ENCODE measurements at places on chromosomes 2 and 18.

DNA sequence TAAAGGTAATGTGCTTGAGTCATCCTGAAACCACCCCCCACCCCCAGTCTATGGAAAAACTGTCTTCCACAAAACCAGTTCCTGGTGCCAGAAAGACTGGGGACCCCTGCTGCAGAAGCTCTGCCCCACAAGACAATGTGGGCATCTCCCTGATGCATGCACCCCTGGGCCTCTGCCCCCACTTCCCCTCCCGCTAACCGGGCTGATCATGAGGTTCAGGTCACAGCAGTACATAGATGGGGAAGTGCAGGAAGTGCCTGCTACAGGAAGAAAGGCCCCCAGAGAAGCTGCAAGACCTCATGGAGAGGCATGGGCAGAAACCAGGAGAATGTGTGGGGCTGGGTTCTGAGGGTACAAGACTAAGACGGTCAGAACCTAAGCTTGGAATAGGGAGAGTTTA, 243.4 kb upstream of the ID2 start:
- no peak for DNase-seq

- no peak for DNase-seq
These were observed 267.8 kb upstream of the NCKAP5 start for GRCh38 chr2:133835821-133836619.

- no peak for DNase-seq
These were observed 1.8 kb downstream of the CHRNA1 start for GRCh38 chr2:174762464-174762863.

- no peak for DNase-seq
These were observed 3.7 kb downstream of the CCL20 start for GRCh38 chr2:227817336-227817735.

DNA sequence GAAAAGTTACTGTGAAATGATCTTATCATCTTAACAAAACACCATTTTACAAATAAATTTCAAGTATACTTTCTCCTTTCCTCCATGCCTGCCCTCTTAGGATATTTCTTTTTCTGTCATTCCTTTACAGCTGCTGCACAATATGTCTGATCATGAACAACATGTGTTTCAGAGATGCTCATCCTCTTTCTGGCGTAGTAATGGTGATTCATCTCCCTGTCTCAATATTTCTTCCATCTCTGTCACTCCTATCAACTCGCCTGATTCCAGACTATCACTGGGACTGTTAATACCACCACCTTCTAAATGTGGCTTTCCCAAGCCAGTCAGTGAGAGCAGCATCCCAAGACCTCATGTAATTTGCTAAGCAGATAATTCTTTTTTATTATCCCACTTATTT, 290.5 kb downstream of the GULP1 start:
- DNase-seq: no peak

DNA sequence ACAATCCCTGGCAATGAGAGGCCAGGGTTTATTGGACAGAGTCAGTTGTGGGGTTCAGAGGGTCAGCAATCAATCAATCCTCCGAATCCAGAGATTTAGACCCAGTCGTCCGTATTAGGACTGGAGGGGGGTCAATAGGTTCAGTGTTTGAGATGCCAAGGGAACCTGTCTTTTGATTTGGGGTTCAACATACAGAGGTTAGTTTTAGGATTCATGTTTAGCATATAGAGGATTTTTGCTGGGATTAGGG, 292 bp downstream of the GMPPA start:
- DNase-seq: no peak

DNA sequence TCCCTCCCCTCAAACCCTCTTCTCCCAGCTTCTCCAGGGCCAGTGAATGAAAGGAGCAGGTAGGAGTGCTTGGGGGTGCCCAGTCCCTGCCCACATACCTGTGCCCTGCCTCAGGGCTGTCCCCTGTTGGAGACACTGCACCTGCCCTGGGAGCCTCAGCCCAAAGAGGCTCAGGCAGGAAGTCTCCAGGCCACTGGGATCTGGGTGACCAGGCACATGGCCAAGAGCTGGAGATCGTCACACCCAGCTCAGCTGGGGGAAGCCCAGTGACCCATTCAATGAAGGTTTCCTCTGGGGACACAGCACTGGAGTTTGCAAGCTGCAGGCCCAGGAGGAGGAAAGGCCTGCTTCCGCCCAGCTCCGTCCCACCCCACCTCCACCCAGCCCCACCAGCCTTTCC, 156.4 kb downstream of the ZFP36L2 start:
- no peak for DNase-seq

- no peak for DNase-seq
These were observed 313.3 kb upstream of the GULP1 start for GRCh38 chr2:187978356-187978755.

DNA sequence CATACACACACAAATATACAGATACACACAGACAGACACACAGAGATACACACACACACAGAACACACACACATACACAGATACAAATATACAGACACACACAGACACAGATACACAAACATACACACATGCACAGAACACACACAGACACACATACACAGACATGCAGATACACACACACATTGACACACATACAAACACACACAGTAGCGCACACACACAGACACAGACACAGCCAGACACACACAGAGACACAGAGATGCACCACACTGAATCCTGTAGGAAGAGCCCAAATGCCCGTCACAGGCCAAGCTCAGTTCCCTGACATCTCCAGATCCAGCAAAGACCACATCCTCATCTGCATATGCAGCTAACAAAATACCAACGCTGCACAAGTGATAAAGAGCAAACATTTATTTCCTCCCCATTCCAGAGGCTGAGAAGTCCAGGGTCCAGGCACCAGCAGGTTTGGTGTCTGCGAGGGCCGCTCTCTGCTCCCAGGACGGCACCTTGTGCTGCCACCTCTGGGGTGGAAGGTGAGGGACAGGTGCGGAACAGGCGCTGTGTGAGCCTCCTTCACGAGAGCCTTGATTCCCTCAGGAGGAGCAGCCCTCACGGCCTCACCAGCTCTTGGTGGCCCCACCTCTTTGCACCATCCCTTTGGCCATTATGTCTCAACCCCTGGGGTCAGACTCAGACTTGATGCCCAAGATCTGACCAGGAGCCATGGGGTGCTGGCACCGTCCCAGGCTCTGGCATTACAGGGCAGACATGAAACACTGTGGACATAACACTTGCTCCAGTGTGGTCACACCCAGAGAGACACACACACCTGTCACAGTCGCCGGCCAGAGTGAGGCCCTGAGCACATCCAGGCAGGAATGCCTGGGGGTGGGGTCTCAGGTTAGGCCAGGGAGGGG, 108.7 kb downstream of the NDUFA10 start:
- no peak for DNase-seq

- no peak for DNase-seq
These were observed 521.5 kb upstream of the NRXN1 start for GRCh38 chr2:51553476-51553875.

GRCh38 chr2:190838492-190838910, 42.1 kb upstream of the GLS start:
- DNase-seq: no peak

GRCh38 chr2:86274265-86274917, 63.0 kb downstream of the REEP1 start:
- DNase-seq: no peak

DNA sequence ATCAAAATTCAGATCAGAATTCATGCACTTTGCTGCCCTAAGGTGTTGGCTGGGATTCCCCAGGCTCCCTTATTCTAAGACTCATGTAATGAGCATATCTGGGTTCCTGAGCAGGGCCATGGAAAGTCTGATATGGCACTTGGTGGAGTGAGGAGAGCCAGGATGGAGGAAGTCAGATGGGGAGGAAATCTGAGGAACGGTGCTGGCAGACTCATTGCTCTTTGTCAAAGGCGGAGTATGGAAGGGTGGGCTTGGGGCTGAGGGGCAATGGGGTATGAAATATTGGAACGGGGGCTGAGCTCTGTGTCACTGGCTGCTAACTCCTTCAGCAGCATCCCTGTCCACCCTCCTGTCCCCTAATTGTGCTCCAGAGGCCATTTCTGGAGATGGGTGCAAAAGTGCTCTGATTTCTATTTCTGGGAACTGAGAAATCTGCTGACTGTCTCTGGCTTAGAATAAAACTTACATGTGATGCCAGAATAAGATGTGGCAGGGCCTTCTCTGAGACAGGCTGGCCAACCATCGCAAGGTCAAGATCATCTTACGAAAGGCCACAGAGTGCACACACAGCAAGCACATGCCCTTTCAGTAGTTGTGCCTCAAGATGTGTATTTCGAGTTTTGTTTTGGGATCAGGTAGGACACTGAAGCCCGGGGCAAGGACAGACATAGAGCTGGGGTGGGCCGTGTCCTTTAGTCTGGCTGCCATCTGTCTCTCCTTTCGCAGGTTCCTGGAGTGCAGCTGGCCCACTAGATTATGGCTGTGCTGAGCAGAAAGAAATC, 480.0 kb upstream of the HS6ST1 start:
- DNase-seq: peak; percentile 13

DNA sequence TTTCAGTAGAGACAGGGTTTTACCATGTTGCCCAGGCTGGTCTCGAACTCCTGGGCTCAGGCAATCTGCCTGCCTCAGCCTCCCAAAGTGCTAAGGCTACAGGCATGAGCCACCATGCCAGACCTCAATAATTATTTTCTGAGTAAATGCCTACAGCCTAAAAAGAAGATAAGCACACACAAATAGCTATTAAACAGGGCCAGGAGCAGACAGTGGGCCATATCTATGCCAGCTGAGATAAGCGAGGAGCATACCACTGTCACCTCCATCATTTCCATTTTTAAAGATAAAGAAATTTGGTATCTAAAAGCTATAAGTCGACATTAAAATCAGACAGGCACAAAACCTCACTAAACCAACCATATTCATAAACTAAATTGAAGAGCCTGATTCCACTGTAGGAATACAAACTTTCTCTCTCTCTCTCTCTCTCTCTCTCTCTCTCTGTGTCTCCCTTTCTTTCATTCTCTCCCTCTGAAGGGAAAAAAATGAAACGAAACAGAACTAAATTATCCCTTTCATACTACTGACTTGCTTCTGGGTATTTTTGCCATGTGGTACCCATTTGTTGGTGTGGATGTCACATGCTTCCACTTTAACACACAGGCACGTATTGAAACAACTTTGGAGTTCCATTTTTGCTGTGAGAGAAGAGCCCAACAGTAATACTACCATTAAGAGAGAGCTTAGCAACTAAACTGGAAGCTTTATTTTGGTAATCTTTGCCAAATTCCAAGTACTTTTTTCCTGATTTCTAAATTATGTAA, 51.0 kb downstream of the FARSB start:
- DNase-seq: no peak

GRCh38 chr2:46506131-46506706, 26.9 kb downstream of the TMEM247 start:
- DNase-seq: no peak

DNA sequence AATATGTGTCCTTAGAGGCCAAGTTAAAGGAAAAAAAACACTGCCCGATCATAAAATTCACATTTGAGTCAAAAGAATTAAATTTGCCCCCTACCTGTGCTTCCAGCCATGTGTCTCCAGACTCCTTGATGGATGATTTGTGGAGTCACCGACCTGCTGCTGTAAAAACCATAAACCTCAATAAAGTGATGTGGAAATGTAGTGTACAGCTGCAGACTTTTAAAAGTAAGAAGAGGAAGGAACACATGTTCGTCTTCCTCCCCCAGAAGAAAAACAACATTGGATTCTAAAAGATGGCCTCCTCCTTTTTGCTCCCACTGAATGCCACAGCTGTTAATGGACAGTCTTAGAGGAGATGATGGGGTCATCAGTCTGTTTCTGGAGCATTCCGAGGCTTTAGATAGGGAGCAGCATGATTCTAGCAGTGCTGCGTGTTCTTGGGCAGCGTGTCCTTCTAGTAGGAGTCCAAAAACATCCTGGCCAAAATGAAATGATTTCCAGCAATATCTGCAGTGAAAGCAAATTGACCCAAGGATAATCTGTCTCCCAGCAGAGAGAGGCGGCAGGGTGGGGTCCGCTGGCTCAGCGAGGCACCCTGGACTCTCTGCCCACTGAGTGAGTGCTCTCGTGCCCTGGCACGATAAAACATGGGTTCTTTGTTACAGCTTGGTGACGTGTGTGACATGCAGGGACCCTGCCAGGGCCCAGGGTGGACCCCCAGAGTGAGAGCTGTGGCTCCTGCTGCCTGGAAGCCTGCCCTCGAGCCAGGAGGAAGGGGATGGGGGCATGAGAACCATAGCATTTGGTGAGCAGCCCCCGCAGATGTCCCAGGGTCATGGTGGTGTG, 196.1 kb downstream of the FAM210A start:
- DNase-seq: no peak

DNA sequence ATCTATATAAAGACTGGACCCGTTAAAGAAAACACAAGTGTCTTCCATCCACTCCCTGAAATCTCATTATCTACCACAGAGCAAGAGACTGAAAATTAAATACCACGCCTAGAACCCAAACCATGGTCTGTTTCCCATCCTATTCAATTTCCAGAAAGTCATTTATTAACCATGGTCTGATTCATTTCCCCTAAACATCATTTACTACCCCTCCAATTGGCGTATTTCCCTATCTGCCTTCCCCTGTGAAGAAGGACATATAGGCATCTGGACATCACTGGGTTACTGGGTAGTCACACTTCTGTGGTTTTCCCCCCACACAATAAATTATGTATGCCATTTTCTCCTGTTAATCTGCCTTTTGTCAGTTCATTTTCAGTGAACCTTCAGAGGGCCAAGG, 30.8 kb downstream of the CCDC93 start:
- no peak for DNase-seq

GRCh38 chr2:219616550-219616949, 10.9 kb upstream of the SLC4A3 start:
- no peak for DNase-seq

- peak; percentile 32 for DNase-seq
These were observed 63.0 kb upstream of the TWIST2 start for GRCh38 chr2:238784671-238785527.

GRCh38 chr2:209458008-209458979, 34.4 kb downstream of the MAP2 start:
- no peak for DNase-seq

DNA sequence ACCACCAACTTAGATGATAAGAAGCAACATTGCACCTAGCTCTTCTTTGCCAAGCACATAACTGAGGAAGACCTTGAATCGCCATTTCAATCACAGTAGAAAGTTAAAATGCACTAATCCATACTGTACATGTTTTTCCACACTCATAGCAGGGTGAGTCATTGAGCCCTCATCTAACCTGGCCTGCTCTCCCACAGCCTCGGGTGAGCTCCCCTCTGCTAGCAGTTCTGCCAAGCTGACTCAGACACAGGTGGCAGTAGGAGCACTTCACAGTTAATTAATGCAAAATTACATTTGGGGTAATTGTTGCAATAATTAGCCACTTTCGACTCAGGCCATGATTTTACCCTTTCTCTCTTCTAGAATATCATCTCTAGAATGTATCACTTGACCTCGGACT, 1632.8 kb upstream of the CELF4 start:
- DNase-seq: no peak

DNA sequence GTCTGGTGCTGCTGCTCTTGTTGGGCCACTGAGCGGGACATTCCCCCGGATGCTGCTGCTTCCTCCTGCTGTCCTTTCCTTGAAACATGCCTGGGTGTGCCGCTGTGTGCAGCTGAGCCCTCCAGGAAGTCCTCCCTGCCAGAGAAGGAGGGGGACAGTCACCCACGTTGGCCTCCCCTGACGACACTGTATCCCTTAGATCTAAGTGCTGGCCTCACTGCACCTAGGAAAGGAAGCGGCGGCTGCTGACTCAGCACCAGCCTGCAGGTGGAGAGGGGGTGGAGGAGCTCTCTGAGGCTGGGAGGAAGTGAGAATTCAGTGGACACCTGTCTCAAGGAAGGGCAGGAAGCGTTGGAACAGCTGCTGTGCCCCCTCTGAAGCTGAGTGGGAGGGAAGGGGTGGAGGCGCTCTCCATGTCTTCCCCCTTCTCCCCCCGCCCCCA, 239.8 kb downstream of the HAUS1 start:
- no peak for DNase-seq
